AG09319 (cell line): ENCODE measurements at places on chromosomes 2 and 18.
A peak's percentile ranks its signal among the peaks of the same experiment; 100 is the strongest.

DNA sequence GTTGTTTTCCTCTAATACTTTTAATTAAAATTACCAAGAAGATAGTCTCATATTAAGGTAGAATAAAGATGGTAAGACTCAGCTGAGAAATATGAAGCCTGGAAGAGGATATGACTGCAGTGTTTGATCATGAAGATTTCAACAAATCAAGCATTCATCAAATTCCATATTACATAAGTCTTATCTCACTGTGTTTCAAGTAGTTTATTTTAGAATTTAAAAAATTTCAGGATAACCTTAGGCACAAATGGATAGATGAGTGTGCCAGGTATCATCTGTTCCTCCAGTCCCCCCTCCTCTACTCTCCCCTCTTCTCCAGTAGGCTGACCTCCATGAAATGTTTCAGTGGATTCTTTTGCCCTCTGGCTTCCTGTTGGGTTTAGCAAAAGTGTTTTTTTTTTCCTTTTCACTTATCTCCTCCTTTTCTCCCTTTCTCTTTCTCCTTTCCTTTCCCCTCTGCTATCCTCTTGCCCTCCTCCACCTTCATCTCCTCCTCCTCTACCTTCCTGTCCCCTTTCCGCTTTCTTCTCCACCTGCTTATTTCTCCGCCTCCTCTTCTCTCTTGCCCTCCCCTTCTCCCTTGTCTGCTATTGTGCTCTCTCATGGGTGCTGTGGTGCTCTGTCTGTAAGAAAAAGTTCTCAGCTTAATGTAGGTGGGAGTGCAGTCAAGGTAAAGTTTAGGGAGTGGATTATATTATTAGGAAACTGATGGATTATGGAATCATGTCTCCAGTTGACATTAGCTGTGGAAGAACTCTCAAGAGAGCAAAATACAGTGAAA, 72.8 kb downstream of the ABI2 start:
- no peak for DNase-seq

DNA sequence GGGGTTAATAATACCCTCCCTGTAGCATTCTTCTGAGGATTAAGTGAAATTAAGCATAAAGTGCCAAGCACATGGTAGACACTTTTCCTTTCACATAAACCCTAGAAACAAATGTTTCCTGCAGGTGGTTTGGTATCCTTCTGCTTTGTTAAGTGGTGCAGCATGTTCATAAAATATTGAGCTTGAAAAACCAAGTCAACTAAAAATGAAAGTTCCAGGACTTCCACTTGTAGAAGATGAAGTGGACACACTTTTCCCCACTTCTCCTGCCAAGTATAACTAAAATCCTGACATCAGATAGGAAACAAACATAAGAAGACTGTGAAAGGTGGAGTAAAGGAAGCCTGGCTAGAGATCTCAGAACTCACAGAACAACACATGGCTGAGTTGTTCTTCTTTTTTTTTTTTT, 90.5 kb downstream of the COLEC12 start:
- DNase-seq = no peak

GRCh38 chr2:164044622-164045021, 308.8 kb upstream of the FIGN start:
- DNase-seq = no peak

- DNase-seq = no peak
Observed at GRCh38 chr18:34491719-34492118, 218.4 kb upstream of the DTNA start.

DNA sequence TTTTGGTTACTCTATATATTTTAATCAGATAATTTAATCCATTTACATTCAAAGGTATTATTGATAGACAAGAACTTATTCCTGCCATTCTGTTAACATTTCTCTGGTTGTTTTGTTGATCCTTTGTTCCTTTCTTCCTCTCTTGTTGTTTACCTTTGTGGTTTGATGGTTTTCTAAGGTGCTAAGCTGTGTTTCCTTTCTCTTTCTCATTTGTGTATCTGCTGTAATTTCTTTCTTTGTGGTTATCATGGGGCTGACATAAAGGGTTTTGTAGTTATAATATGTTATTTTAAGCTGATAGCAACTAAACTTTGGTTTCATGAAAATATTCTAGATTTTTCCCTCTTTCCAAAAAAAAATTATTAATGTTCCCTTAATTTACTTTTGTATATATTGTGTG, 179.2 kb downstream of the NDUFA10 start:
- DNase-seq = no peak

DNA sequence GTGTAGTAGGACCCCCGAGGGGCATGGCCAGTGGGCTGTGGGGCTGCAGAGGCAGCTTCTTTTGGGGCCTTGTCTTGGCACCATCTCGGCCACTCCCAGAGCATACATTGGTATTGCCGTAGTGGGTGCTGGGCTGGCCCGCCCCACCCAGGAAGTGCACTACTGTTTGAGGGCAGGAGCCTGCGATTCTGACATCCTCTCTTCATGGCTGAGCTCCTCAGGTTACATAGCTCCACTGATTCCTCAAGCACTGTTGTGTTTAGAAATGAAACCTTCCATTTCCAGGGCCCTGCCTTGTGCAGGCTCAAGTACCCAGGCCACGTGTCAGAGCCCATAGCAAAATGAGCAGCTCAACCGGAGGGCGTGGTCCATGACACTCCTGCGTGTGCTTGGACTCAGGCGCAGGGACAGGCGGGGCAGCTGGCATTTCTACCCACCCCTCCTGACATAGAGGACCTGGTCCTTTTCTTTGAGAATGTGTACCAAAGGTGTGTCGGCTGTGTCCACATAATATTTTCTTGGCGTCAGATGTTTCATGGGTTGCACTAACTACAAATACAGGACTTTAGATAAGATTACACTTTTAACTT, 67.9 kb downstream of the DGKD start:
- no peak for DNase-seq

DNA sequence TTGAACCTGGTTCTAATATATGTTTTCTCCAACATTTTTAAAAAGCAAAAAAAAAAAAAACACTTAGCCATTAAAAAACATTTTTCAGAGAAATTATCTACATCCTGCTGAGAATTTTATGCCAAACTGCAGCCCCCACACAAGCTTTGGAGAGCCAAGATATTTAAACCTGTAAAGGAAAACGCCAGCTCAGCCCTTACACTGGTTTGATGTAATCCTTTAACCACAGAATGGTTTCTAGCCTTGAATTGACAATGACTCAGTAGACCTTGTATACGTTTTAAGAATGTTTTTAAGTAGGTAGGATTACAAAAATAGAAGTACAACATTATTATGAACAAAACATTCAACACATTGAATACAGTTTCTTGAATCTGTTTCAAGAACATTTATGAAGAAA, 113.6 kb downstream of the BABAM2 start:
- peak; percentile 46 for DNase-seq

- no peak for DNase-seq
Observed at GRCh38 chr2:15302154-15302553, 259.0 kb downstream of the NBAS start.

GRCh38 chr2:1881502-1881901, 137.2 kb upstream of the PXDN start:
- no peak for DNase-seq

- DNase-seq = no peak
Observed at GRCh38 chr2:56318147-56318546, 134.4 kb downstream of the CCDC85A start.

DNA sequence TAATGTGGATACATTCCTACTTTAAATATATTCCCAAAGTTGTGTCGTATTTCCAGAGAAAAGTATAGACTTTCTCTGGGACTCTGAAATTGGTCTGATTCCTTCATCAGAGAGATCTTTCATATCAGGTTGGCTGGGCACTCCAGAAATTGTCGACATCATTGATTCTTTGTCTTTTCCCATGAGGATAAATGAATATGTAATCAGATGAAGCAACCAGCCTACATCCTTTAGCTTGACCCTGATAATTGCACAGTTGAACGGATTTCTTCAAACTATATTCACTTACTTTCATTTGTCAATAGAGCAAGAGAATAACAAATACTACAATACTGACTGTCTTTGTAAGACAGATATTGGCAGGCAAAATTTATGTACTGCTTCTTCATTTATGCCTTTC, 680.2 kb upstream of the LRRTM4 start:
- no peak for DNase-seq

GRCh38 chr2:108236676-108237335, 3.0 kb upstream of the SULT1C3 start:
- no peak for DNase-seq

- no peak for DNase-seq
Observed at GRCh38 chr2:218745559-218746469, 35.2 kb downstream of the TTLL4 start.

- DNase-seq = peak; percentile 78
Observed at GRCh38 chr2:65576861-65577601, 144.6 kb upstream of the SPRED2 start.

DNA sequence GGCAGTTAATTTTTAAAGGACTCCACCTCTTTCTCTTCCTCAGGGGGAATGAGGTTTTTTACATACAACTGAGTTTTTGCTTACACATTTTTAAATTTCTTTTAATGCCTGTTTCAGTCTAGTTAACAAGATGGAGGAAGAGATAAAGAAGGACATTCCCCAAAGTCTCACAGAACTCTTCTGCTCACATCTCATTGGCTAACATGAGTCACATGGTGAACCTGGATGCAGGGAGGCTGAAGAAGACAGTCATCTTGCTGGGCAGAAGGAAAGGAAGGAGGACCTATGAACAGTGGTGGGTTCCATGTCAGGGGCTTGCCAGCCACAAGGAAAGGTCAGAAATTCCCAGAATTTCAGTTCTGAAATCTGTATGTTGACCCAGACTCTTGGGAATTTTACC, 10.4 kb upstream of the ST8SIA5 start:
- DNase-seq = no peak

DNA sequence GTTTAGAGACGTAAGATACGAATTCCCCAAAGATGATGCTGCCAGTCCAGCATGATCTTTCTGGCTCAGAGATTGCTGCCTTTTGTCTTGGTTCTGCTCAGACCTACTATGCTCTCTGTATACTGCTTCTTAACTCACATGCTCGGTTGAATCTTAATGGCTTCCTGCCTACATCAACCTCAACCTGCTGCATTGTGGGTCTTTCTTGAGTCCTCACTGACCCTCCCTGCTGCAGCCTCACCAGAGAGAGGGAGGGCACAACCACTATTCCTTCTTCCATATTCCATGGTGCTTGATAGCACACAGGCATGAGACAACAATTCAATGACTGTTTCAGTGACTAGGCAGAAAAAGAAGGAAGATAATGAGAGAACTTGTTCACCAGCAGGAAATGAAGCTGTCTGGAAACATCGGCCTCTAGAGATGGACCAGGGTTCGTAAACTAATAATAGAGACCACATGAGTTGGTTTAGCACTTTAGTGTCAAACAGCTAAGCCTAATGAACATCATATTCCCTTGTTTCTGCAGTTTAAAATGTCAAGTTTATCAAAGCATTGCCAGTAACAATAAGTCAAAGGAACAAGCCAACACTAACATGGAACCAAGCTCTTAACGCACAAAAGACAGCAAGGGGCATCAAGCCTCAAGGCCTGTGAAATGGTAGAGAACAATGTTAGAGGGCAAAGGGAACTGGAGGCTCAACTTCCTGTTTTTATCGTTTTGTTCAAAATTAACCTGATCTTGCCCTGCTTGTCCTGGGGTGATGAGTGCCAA, 333.9 kb downstream of the PDE11A start:
- no peak for DNase-seq

DNA sequence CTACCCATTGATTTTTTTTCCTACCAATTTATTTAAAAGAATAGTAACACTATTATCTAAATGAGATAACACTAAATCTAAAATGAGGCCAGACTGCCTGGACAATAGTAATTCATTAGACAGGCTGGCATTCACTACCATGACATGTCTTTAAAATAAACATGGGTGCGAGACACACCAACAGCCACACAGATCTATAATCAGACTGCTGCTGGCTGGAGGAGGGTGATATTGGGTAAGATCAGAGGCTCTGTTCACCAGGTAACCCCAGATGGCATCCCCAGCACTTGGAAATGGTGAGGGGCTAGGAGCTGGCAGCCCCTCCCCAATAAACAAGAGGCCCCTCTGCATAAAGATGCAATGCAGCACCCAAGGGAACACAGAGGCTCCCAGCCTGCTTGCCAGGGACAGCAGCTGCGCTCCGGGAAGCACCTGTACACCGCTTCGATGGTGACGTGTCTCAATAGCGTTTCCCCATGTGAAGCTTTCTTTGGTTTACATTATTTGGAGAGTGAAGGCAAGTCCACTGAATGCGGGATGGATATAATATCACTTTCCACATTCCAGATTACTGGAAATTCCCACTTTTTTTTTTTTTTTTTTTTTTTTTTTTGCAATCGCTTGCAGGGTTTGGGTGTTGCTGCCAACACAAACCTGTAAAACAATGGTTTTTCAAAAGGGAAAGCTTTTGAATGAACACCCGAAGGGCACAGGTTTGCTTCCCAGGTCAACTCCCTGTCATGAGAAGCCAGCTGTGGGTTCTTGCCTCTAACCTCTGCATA, 159.0 kb downstream of the ZNF516 start:
- DNase-seq = no peak

DNA sequence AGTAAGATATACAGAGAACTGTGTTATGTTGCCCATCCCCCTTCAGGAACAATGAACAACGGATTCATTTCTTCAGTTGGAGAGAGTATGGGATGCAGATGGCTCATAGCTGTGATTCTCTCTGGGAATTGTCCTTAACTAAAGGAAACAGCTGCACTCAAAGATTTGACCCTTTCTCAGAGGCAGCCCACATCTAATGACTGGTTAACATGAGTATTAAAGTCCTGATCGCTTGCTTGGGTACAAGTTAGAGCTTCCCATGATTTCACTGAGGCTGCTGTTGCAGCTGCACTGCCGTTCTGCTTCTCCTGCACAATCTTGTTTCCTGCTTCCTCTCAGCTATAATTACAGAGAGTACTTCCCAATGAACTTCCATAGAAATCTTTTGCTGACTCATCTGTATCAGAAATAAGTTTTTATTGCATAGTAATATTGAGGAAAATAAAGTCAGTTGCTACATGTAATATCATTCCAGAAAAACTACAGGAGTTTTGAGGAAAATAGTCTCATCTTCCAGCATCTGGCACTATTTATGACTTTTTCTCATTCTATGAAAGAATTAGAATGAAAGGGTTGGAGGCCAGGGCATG, 12.8 kb upstream of the SCN9A start:
- DNase-seq = no peak
